COR-L47 (cell line): ENCODE measurements at places on chromosomes 2 and 18.

DNA sequence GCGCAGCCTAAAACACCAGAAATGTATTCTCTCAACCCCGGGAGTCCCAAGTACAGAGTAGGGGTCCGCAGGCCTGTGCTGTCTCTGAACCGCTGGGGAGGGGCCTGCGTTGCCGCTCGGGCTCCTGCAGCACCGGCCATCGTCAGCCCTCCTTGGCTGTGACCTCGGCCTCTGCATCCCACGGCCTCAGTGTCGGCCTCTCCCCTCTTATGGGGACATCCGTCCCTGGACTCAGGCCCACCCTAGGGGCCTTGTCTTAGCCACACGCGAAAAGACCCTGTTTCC lies 50.5 kb downstream of the KCNG2 start:
- DNase-seq: no peak

DNA sequence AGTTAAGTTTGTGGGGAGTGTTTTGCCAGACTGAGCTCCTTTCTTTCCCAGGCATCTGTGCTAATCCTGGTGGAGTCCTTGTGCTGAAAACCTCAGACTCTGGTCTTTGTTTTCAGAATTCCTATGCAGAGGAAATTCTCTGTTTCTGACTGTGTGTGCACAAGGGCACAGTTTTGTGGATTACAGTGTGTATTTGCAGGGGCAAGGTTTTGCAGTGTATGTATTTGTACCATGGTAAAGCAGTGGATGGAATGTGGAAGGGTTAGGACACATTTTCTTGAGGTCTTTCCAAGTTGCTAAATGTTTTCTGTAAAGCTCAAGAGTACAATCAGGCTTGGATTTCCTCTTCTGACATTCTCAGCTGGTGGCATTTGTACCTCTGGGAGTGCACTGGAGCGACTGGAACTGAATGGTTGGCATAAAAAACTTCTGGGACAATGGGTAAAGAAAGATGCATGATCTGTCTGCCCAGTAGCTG lies 139.5 kb upstream of the RND3 start:
- DNase-seq: no peak

DNA sequence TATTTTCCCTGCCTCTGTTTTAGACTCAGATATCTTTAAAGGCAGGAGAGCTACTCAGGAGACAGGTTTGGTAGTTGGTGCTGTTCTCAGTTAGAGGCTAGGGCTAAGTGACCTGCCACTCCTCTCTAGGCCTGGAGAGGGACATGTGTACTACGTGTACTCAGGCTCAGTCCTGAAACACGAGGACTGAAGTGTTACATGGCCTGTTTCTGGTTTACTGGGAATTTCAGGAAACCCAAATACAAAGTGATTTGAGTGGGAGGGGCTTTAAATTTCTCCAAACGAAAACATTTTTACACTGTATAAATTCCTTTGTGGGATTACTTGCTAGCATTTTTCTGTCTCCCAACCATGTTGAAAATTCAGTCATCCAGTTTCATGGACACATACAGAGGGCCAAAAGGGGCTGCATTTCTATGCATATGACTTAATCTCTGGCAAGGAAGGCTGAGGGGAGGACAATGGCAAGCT lies 343.3 kb downstream of the CYP26B1 start:
- DNase-seq: no peak

DNA sequence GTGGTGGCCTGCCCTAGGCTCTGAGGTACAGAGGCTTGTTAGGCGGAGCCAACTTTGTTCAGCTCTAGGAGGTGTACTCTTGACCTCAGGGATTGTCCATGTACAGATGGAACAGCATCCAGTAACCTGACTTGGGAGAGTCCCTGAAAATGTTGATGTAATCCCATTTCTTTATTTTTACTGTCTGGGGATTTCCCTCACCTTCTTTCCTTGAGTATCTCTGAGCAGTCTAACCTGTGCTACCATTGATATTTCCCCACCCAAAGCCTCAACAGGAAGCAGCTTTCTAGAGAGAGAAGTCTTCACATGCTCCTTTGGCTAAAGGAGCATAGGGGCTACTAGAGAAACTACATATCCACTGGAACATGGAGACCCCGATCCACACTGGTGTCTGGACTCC lies 10.4 kb downstream of the IL36A start:
- DNase-seq: no peak

- DNase-seq: no peak
Observed at GRCh38 chr2:231383416-231384108, 11.9 kb upstream of the B3GNT7 start.

- DNase-seq: no peak
Observed at GRCh38 chr18:69649684-69650083, 249.0 kb downstream of the DOK6 start.
